ENCODE measurements at places on chromosomes 5 and 9.

DNA sequence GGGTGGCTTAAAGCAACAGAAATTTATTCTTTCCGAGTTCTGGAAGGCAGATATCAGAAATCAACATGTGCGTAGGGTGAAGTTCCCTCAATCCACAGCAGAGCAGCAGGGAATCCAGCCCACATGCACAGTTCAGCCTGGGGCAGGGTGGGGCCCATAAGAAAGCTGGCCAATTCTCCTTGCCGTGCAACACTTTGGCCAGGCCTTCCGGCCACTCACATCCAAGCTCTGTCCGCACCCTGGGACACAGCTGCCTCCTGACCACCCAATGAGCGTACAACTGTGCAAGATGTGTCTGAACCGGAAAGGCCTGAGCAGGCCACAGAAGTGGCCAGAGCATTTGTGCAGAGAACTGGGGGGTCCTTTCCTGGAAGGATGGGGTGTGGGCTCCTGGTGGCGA, 274.9 kb downstream of the GADD45G start:
- no peak for DNase-seq

GRCh38 chr9:113129466-113129865, 21.3 kb upstream of the SLC31A2 start:
- no peak for DNase-seq

- DNase-seq = no peak
Observed at GRCh38 chr5:125634216-125634835, 788.9 kb upstream of the GRAMD2B start.

- DNase-seq = no peak
Observed at GRCh38 chr9:131409458-131409992, 15.6 kb downstream of the PRRC2B start.

- peak; percentile 2 for DNase-seq
Observed at GRCh38 chr5:72280581-72281069, 39.4 kb downstream of the MRPS27 start.

DNA sequence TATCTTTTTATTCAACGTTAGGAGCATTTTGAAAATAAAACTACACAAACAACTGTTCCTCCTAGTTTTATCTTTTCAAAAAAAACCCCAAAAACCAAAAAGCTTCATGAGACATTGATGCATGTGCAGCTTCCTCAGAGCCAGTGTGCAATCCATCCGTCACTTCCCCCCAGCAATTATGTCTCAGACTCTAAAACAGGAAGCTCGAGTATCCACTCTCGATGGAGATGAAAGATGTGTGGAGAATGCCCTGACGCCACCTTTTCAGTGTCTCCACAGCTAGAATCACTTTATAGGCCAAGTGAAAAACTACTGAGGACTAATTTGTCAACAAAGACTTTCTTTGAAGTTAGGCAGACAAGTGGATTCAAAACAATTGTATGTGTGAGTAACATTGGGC, 408.9 kb upstream of the SMARCA2 start:
- no peak for DNase-seq

GRCh38 chr9:73194284-73194683, 42.6 kb downstream of the ANXA1 start:
- DNase-seq = no peak

DNA sequence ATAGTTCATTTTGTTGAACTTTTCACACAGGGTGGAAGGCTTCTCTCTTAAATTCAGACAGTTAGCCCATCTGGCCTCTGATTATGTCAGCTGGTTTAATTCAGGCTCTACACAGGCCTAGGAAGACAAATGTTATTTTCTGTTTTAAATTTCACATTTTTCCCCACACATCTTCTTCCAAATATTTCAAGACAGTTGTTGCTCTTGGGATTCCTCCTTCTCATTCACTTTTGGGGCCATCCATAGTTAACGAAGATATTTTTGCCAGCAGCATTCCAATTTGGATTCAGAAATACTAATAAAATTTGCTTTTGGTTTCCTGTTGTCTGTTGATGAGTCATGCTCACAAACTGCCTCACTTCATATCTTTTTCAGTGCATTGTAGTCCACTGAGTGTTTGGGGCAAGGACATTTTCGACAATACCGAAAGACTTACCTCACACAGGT, 475.4 kb downstream of the DMAC1 start:
- DNase-seq = no peak

DNA sequence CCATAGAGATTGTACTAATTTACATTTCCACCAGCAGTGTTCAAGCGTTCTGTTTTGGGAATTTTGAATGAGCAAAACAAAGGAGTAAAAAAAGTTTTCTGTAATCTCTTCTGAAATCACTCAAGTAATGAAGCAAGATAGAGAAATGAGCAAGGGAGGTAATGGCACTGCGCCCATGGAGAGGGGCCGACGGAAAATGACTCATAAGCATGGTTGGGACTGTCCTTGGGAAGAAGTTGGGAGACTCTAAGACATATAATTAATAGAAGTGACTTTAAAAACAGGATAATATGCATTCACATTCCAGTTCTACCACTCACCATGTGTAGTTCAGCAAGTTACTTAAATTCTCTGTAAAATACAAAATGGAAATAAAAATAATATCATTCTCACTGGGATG, 62.5 kb upstream of the C5orf46 start:
- no peak for DNase-seq

DNA sequence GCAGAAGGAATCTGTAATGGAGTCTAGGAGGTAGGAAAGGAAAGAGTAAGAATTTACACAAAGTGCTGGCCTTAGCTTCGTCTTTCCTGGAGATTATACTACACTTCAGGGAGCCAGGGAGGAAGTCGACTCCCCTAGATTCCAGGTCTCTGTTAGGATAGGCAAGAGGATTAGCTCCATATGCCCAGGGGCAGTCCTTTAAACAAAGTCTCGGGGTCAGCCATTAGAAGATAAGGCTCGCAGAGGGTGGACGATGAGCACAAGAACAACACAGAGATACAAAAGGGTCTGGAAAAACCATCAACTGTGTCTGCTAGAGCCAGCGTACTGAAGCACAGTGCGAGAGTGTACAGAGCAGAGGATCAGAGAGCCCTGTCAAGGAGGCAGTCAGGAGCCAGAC, 344.7 kb upstream of the TNC start:
- DNase-seq = no peak

DNA sequence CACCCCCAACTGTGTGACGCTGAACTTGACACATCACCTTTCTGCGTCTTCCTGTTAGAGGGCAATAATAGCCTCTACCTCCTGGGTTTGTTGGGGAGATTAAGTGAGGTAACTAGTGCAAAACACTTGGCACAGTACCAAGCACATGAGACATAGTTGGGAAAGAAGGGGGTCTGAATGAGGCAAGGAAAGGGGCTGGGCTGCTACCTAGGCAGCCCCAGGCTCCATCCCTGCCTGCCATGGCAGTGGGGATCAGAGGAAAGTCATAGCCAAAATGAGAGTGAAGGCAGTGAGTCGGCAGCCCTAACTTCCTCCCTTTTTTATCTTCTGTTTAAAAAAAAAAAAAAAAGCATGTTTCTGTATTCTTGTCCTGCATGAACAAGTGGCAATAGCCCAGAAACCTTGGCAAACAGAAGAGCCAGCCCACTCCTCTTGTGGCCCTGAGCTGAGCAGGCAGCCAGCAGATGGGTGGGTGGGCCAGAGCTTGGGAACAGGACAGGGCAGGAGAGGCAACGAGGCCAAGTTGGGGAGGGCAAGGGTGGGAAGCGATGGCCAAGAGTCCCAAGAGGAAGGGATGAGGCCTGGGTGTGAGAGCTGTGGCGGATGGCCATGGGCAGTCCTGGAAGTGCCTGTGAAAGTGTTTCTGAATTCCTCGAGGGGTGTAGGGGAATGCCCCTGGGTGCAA, 11.4 kb downstream of the CAMK2A start:
- DNase-seq = no peak

GRCh38 chr5:132334812-132335211, 34.7 kb upstream of the SLC22A5 start:
- peak; percentile 1 for DNase-seq

GRCh38 chr9:33852216-33852826, 35.4 kb downstream of the UBE2R2 start:
- peak; percentile 65 for DNase-seq

GRCh38 chr5:127705120-127705892, 2.1 kb downstream of the CCDC192 start:
- no peak for DNase-seq

DNA sequence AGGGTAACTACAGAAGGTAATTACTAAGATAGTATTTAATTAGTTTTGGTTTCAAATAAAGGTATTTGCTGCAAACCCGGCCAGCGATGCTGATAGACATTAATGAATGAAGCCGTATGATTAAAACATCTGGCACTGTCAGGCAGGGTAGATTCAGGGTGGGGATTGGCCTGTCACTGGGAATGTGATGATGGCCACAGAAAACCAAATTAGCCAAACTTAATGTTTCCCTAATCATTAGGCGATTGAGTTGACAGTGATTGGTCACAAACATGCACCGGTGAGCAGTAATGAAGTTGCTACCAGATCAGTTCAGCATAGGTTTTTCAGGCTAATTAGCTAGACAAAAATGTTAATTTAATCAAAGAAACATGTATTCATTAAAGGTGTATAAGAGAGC, 107.5 kb downstream of the SGCD start:
- DNase-seq = no peak
